SK-N-SH treated with all-trans-retinoic acid at 6 μM for 48 hours (cell line): ENCODE measurements at places on chromosomes 3 and 15.

- ATAC-seq: no peak
Observed at GRCh38 chr3:69579306-69580041, 159.8 kb upstream of the MITF start.

DNA sequence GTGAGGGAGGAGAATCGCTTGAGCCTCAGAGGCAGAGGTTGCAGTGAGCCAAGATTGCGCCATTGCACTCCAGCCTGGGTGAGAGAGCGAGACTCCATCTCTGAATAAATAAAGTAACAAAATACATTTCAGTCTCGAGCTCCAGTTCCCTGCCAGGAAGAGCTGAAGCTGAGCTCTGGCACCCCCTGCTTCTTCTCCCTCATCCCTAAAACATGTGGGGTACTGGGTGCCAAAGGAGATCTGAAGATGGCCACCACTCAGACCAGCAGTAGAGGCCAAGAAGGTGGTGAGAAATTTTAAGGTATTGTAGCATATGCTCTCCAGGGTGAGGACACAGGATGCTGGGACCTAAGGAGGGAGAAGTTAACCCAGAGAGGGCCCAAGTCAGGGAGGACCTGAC is 75.0 kb upstream of the CGNL1 start:
- no peak for ATAC-seq

GRCh38 chr3:152268555-152269055 is at the start of gene MBNL1:
MBNL1 (plus strand) TSS chr3:152268929; CDS start chr3:152300194, 31,265 bp downstream.
- ATAC-seq: peak; percentile 55

DNA sequence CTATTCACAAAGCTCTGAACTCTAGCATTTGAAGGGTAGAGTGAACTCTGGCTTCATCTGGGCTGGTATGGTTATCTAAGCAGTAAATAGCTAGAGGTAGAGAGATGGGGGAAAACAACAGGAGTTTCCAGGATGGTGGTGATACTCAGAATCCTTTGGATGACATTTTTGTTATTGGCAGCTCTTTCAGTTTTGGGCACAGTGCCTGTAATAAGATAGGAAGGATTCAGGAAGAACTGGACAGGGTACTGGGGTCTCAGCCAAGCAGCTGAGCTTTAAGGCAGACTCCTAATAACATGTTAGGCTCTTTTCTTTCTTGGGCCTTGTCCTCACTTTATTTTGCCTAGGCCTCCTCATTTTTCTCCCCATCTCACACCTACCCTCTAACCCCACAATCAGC is 338.5 kb downstream of the CADM2 start:
- no peak for ATAC-seq

DNA sequence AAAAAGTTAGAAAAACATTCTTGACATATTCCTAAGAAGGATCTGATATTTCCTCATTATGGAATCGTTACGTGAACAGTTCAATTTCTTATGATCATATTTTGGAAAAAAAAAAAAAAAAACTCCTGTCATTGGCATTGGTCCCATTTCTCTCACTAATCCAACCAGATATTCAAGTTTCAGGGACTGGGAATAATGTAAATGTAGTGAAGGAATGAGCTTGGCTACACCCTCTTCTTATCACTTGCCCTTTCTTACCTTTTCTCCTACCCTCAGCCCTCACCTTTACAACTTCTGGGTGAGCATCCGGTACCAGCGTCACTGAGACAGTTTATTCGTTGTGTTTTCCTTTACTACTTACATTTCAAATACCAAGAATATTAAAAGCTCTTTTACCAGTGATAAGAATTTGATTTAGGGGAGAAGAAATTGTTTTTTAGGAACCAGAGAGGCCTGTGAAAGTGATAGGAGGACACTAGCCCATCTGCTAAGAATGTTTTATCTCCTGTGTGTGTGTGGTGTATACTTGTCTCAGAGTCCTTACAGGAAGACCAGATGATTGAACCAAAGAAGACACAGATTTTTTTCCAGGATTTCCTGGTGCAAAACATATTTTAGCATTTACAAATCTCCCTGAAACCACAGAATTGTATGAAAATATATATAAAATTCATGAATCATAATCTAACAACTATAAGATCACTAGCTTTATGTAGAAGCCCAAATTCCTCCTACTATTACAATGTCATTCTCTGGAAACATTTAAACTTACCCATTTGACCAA is 946.7 kb downstream of the ZPLD1 start:
- no peak for ATAC-seq

- no peak for ATAC-seq
Observed at GRCh38 chr3:185188816-185189215, 36.0 kb upstream of the C3orf70 start.

- ATAC-seq: no peak
Observed at GRCh38 chr3:101549473-101549872, 12.2 kb upstream of the TRMT10C start.
